ENCODE measurements at places on chromosomes 4 and X. TPM values are rescaled to one million over a fixed set of nuclear protein-coding genes. Genes with fewer than 3 reads are reported as not detected.

DNA sequence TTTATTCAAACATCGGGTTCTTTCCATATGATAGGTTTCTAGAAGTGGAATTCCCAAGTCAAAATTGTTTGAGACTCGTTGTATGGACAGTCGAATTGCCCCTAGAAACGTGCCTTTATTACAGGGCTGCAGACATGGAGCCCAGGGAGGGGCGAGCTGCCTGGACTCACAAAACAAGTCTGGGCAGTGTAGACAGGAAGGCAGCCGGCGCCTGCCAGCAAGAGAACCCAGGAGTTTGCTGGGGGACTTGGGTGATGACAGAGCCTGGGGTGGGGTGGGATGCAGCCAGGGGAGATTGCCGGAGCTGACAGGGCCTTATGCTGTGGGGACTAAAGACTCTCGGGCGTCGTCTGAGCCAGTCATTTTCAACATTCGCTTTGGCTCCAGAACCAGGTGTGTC is 107.4 kb upstream of the MSX1 start:
- H3K4me1 ChIP-seq, result no peaks in the 10 kb centered on the region
- H3K36me3 ChIP-seq, result no peaks in the 10 kb centered on the region
- no peak overlapping the region for H3K27ac ChIP-seq
- no peak overlapping the region for H3K4me3 ChIP-seq
- DNase-seq, result no peak

DNA sequence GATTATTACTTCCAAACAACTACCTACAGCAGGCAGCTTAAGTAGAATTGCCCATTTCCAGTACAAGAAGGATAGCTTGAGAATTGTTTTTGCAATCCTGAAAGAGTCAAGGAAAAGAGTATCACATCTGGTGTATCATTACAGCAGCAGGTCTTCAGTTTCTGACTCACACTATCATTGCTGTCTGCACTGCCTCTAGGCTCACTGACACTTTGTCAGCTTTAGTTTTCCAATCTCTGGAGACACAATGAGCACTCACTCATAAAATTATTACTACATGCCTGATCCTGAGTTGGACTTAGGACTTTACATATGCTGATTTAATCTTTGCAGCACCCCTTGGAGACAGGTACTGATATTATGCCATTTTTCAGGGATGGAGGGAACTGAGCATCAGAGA is 244.6 kb upstream of the BOD1L1 start:
- no peak for DNase-seq
- H3K4me3 ChIP-seq, result no peak overlapping the region
- no peak overlapping the region for H3K27ac ChIP-seq
- no peaks in the 10 kb centered on the region for H3K4me1 ChIP-seq

DNA sequence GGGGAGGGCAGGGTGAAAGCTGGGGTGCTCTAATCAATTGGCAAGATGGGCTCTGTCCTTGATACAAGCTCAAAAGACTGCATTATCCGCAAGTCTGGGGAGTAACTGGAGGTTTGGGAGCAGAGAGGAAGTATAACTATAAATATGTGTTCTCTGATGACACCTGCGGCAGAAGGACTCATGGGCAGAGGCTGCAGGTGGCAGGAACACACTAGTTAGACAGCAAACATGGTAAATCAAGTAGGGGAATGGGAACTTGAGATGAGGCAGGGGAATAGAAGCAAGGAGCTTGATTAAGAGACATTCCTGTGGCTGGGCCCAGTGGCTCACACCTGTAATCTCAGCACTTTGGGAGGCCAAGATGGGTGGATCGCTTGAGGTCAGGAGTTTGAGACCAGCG is 30.3 kb downstream of the SH3KBP1 start:
- no peak overlapping the region for H3K27ac ChIP-seq
- H3K4me1 ChIP-seq, result no peaks in the 10 kb centered on the region
- no peak for DNase-seq
- H3K36me3 ChIP-seq, result no peaks in the 10 kb centered on the region
- no peaks in the 10 kb centered on the region for H3K27me3 ChIP-seq
- no peak overlapping the region for H3K4me3 ChIP-seq

- DNase-seq, result no peak
- peaks cover 4% of the 10 kb centered on the region for H3K36me3 ChIP-seq
Measured at GRCh38 chrX:70141373-70141772, 8.1 kb downstream of the IGBP1 start.

GRCh38 chr4:174217273-174218126 is 66.0 kb downstream of the FBXO8 start:
- H3K4me1 ChIP-seq, result no peaks in the 10 kb centered on the region
- H3K27ac ChIP-seq, result no peak overlapping the region
- DNase-seq, result no peak

DNA sequence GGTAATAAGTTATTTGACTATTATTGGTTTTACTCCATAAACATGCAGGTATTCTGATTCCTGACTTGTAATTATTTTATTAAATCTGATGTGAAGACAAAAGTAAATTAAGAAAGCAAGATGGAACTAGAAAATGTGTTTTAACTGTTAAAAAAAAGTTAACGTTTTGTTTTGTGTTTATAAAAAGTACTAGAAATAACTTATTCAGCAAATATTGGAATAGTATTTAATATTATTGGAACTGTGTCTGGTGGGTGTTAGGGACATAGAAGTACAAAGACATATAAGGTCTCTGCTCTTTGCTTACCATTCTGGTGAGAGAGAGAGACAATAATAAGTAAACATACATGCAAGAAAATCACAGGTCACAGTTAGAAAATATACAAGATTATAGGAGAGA is 15.7 kb downstream of the TIFA start:
- H3K4me3 ChIP-seq, result no peak overlapping the region
- H3K27me3 ChIP-seq, result no peaks in the 10 kb centered on the region
- peaks cover 4% of the 10 kb centered on the region for H3K4me1 ChIP-seq
- no peak for DNase-seq
- no peaks in the 10 kb centered on the region for H3K36me3 ChIP-seq

The ALAS2 gene
- 6.9 TPM for total RNA-seq

The INTS12 gene
- total RNA-seq, result 11.5 TPM

The BLOC1S4 gene
- total RNA-seq, result 37.5 TPM

The FAM241A gene
- total RNA-seq, result 6.8 TPM

The CTAG1A gene
- not detected for total RNA-seq

The EXOC1 gene
- 13.6 TPM for total RNA-seq
